Right hindlimb (tissue), 1 donor: ENCODE measurements at places on chromosomes 5 and 9.

DNA sequence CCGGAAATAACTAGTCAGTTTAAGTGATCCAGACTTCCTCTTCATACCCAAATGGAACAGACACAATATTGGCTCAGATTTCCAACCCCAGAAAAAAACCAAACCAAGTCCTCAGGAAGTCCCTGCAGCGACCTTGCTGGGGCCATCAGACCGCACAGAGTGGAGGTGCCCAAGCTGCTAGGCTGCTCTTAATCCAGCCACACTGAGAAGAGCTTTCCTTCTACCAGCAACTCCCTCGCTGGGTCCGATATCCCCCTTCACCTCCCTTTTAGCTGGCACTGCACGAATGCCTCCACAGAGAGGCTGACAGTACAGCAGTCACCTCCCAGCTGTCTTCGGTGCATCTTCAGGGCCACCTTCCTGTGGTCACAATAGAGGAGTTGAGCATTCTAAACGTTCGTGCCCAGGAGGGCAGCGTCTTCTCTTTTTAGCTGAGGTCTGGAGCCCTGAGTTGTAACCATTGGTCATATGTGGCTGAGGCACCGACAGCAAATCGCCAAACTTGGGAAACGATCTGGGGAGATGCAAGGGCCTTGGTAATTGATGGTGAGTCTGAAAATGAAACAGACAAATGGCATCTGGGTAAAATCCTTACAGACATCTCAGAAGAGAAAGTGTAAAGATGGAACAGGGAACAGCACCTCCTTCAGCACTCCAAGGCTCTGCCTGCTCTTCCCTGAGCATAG is 5.7 kb downstream of the NAIF1 start:
- no peak for DNase-seq

- DNase-seq, result no peak
Observed at GRCh38 chr5:31247381-31247780, 53.9 kb downstream of the CDH6 start.

- DNase-seq, result no peak
Observed at GRCh38 chr9:124973807-124974206, 32.9 kb upstream of the GOLGA1 start.

DNA sequence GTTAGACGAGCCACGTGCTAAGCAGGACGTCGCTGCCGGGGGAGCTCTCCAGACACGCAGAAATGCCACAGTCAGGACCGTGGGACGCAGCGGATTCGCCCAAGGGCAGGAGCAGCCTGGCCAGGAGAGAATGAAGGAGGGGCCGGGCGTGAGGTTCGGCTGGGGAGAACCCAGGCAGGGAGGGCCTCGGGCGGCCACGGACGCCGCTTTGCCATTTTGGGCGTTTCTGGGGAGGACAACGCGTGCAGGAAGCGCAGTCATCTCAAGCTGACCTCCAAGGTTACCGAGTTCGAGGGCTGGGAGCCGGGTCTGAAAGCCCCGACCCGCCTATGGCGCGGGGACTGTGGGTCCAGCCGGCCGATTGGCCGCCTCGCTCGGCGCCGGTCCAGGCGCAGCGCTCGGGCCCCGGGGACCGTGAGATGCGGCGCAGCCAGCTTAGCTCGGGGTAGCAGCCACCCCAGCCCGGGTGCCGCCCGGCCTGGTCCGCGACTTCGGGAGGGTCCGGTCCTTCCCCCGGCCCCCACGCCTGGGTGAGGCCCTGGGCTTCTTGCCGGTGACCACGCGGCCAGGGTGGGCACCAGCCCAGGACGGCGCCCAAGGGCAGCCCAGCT is 760 bp upstream of the MAN1B1 start:
- DNase-seq, result no peak

- no peak for DNase-seq
Observed at GRCh38 chr5:27875148-27875547, 836.8 kb upstream of the CDH9 start.

GRCh38 chr9:78101247-78101646 is 69.6 kb upstream of the GNAQ start:
- DNase-seq, result no peak

- DNase-seq, result peak; percentile 1
Observed at GRCh38 chr9:137569609-137570203, 9.0 kb downstream of the DPH7 start.
